GM04504 (cell line): ENCODE measurements at places on chromosomes 6 and 20.

GRCh38 chr6:53879608-53880007, 84.8 kb downstream of the LRRC1 start:
- DNase-seq: no peak

DNA sequence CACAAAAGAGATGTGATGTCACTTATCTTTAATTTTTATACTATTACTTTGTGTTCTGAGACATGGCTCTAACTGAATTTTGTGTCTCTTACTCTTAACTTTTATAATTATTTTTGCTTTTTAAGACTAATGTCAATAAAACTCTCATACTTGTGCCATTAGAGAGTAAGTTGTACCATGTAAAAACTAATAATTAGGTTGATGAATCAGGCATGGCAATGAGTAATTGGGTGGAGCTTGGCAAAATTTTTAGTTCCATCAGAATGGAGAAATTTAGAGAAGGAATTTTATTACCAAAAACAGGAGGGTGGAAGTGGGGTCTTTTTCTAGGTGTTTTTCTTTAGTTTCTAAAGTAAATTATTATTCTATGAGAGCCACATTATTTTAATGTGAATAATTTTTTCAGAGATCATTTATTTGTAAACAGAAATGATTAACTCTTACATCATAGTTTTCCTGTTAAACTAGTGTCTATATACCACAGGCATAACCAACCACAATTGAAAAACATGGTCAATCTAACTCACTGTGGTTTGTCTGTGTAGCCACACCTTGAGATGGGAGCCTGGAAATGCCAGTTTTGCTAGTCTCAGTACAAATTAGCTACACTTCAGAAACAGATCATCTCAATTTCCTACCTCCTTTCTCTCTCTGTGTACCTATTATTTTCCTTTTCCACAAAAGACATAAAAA, 51.8 kb downstream of the ELOVL4 start:
- no peak for DNase-seq

- DNase-seq: no peak
These were observed 2.2 kb downstream of the NOL4L start for GRCh38 chr20:32582659-32583580.

DNA sequence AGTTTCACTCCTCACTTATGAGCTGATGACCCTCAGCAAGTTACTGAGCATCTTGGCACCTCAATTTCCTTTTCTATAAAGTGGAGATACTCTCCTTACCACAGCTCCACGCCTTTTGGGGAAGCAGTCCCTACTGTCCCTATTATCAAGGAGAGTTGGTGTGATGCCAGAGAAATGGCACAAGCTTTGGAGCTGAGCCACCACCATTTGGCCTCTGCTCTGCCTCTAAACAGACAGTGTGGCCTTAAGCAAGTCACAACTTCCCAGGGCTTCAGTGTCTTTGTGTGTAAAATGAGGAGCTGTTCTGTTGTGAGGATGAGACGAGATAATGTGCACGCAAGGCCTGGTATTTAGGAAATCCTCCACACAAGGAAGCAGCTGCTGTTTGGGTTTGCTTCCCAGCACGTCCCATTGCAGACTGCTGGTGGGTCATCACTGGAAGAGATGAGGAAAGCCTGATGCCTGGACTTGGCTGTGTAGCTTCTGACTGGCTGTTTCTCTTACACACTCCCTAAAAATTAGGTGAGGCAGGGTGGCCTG, 18.5 kb downstream of the NSFL1C start:
- no peak for DNase-seq

DNA sequence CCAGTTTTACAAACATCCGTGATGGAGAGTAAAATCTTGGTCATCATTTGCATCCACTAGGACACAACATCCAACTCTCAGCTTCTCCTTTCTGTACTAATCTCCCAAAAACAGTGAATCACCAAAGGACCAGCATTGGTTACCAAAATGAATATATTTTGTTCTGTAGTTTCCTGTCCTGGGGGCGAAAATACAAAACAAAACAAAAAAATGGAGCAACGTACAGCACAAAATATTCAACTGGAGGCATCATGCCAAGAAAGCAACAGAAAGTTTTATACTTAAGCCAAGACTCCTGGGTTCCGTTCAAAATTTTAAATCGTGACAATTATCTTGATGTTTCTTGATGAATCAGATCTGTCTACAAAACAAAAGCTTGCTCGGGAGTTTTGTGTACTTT, 126.6 kb upstream of the CCDC28A start:
- peak; percentile 74 for DNase-seq

- DNase-seq: no peak
These were observed 67.9 kb upstream of the SNX9 start for GRCh38 chr6:157755032-157755745.

DNA sequence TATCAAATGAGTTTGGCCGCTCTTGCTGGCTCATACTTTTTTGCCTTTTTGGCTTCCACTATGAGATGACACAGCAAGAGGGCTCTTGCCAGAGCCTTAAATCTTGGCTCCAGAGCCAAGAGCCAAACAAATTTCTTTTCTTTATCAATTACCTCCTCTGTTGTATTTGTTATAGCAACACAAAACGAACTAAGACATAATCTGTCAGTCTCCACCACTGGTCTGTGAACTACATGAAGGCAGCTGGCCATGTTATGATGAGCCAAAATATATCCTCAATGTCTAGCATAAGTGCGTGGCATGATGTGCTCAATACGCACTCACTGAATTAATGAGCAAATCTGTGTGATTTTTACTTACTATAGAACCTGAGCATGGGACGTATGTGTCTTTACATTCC, 220.0 kb upstream of the ZNF217 start:
- DNase-seq: no peak
